Endothelial cell (in vitro differentiated cells): ENCODE measurements at places on chromosomes 11 and 22. TPM values are rescaled to one million over a fixed set of nuclear protein-coding genes. Genes with fewer than 3 reads are reported as not detected.

- no peak for DNase-seq
Measured at GRCh38 chr11:124233376-124233775, 7.5 kb upstream of the OR8G1 start.

DNA sequence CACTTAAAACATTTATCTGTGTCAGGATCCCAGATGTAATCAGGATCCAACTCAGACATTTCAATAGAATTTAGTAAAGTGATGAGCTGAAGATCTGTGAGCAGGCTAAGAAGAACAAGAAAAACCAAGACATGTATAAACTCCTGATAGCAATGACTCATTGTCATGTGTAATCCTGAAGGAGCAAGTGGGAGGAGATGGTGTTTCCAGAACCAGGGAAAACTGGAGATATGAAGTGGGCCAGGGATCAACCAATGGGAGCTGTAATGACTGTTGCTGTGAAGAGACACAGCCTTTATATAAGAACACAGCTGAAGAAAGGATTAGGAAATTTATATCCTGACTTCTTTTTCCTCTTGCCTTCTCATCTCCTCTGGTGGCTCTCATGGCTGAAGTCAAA is 682.5 kb upstream of the ARHGAP42 start:
- DNase-seq, result no peak

- no peak for DNase-seq
Measured at GRCh38 chr11:49213026-49213560, 4.7 kb upstream of the FOLH1 start.

Gene KCTD14
- total RNA-seq, result 0.97 TPM

Gene NAA40
- total RNA-seq, result 48.2 TPM
